NCI-H1417 treated with DMSO at 0.1 percent for 48 hours (cell line): ENCODE measurements at places on chromosomes 11 and 22.

DNA sequence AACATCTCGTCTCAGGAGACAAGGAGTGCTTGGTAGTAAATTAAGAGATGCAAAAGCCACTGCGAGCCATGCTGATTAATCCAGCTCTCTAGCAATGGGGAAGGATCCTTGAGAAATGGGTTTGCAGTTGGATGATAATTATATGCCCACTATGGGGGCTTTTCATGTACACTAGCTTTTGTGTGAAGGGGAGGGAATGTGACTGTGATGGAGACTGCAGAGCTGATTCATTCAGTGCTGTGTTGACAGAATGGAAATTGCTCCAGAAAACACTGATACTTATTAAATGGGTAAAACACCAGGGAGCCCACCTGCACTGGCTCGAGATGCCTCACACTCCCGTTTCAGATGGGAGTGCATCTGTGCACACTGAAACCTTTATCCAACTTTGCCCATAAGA, 37.0 kb upstream of the KIRREL3 start:
- peak; percentile 57 for DNase-seq

DNA sequence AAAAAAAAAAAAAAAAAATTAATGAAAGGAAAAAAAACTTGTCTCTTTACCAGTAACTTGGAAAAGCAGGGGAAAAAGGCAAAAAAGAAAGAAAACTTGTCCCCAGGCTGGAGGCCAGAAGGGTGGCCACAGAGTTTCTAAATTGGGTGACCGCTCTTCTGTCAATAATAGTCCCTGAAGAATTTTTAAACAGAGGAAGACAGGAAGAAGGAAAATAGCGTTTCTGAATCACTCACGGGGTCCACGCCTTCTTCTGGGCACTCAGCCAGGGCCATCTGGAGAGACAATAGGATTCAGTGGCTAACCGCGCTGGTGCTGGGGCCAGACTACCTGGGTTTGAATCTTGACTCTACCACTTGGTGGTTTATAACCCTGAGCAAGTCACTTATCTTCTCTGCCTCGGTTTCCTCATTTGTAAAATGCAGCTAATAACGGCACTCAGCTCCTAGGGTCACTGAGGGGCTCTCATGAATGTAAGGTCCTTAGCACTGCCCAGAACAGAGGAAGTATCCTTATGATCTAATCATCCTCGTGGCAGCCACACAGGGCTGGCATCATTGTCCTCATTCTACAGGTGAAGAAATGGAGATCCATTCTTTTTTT, 7.0 kb downstream of the C11orf86 start:
- no peak for DNase-seq

GRCh38 chr11:116727990-116728389, 44.8 kb downstream of the BUD13 start:
- DNase-seq = no peak

DNA sequence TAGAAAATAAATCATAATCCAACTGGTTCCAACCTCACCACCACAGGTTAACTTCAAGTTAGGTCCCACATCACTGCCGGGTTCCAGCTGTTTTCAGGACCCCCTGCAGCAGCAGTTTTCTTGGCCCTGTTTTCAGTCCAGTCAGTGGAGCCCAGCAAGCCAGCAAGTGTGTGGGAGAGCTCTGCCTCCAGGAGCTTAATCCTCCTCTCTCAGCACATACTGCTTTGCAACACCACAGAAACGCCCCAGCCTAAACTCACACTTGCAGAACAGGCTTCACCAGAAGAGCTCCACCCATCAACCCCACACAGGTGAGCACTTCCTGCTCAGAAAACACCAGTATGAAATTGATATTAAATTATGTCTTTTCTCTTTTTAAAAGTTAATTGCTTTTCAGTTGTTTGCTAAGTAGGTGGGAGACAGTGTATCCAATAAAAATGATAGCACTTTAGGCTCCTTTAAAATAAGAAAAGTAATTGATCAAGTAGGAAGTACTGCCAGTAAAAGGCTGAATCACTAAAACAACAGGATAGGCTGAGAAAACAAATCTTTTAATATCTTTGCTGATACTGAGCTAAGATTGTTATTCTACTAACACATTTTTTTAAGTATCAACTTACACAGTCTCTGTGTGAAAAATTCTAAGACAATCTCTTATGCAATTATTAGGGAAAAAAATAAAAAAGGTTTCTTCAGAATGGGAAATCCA, 81.5 kb upstream of the TP53AIP1 start:
- peak; percentile 28 for DNase-seq

- DNase-seq = no peak
Measured at GRCh38 chr22:37199760-37200108, 11.7 kb upstream of the C1QTNF6 start.

DNA sequence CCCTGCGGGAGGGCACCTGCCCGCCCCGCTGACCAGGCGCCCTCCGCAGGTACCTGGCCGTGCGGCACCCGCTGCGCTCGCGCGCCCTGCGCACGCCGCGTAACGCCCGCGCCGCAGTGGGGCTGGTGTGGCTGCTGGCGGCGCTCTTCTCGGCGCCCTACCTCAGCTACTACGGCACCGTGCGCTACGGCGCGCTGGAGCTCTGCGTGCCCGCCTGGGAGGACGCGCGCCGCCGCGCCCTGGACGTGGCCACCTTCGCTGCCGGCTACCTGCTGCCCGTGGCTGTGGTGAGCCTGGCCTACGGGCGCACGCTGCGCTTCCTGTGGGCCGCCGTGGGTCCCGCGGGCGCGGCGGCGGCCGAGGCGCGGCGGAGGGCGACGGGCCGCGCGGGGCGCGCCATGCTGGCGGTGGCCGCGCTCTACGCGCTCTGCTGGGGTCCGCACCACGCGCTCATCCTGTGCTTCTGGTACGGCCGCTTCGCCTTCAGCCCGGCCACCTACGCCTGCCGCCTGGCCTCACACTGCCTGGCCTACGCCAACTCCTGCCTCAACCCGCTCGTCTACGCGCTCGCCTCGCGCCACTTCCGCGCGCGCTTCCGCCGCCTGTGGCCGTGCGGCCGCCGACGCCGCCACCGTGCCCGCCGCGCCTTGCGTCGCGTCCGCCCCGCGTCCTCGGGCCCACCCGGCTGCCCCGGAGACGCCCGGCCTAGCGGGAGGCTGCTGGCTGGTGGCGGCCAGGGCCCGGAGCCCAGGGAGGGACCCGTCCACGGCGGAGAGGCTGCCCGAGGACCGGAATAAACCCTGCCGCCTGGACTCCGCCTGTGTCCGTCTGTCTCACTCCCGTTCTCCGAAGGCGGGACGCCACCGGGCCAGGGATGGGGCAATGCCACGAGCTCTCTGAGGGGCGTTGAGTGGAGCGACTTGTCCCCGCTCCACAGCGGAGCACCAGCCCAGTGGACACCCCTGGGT, 1.8 kb downstream of the GALR3 start:
- no peak for DNase-seq

DNA sequence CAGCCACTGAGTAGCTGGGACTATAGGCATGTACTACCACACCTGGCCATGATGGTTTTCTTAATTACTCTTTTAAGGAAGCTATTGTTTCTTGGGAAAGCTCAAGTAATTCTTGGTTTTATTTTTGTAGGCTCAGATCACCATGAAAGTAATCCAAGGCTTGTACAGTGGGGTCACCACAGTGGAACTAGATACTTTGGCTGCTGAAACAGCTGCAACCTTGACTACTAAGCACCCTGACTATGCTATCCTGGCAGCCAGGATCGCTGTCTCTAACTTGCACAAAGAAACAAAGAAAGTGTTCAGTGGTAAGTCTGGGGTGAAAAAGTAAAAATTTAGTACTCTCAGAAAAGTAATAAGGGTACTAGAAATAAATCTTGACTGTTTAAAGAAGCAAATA, 11.3 kb downstream of the RRM1 start:
- no peak for DNase-seq

DNA sequence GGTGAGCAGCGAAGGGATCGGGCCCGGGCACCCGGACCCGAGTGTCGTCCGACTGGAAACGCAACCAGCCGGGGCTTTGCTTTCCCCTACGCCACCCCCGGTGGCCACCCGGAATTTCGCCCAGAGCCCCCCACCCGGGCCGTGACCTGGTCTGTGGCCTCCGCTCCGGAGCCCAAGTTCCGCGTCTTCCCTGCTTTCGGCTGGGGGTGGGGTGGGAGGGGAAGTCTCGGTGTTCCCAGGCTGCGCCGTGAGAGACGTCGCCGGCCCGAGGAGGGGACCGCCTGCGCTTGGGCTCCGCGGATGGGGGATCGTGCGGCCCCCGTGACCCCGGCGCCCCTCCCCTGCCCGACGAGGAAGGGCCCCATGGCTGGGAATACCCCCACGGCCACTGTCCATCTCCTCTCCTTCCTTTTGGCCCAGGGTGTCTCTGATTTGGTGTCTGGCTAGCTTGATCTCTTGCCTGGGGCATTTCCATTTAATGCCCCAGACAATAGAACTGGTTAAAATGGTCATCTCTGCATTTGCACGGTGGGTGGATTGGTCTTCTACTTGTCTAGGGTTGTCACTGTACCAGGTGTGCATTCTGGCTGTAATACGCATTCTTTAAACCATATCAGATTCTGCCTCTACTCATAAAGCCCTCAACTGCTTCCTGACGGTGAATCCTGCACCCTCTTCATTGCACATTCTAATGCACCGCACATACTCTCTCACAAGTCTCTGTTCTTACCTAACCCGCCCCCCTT, 789 bp downstream of the SIK2 start:
- DNase-seq = no peak

DNA sequence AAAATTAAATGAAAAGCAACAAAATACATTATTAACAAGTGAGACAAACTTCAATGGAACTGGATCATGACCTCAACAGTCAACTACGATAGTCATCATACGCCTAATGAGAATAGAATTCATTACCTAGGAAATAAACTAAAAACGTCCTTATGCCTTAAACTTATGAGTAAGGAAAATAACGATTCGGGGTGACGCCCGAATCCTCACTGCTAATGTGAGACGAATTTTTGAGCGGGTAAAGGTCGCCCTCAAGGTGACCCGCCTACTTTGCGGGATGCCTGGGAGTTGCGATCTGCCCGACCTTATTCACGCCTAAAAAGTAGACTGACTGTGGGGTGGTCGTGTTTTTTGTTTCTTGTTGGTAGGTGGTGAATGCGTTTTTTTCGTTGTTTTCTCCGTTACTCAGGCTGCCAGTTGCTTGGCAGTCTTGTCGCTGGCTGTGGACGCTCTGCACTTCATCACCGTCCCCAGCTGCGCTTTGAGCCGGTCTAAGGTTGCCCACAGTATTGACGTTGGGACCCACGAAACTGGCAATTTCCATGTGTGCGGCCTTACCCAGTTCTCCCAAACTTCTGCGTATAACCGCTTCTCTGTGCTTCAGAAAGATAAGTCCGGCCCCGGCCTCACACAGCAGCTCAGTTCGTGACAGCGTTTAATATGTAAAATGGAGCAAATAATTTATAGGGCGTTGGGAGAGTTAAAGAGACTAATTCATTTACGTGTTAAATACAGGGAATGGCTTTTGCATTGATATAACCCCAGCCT, 593 bp upstream of the POLDIP3 start:
- peak; percentile 80 for DNase-seq

DNA sequence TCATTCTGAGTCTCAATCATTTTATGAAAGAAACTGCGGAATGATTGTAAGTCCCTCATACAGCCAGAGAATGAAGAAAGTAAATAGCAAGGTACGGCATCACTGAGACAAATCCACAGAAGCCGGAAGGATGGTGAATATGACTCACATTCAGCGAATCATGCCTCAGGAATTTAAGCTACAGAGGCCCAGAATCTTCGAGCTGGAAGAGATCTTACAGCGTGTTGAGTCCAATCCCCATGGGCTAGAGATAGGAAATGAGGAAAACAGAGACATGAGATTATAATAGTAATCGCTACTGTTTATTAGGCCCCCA, 173.2 kb downstream of the KIF18A start:
- DNase-seq = no peak

GRCh38 chr22:35384975-35385588, 4.2 kb downstream of the HMOX1 start:
- DNase-seq = no peak

DNA sequence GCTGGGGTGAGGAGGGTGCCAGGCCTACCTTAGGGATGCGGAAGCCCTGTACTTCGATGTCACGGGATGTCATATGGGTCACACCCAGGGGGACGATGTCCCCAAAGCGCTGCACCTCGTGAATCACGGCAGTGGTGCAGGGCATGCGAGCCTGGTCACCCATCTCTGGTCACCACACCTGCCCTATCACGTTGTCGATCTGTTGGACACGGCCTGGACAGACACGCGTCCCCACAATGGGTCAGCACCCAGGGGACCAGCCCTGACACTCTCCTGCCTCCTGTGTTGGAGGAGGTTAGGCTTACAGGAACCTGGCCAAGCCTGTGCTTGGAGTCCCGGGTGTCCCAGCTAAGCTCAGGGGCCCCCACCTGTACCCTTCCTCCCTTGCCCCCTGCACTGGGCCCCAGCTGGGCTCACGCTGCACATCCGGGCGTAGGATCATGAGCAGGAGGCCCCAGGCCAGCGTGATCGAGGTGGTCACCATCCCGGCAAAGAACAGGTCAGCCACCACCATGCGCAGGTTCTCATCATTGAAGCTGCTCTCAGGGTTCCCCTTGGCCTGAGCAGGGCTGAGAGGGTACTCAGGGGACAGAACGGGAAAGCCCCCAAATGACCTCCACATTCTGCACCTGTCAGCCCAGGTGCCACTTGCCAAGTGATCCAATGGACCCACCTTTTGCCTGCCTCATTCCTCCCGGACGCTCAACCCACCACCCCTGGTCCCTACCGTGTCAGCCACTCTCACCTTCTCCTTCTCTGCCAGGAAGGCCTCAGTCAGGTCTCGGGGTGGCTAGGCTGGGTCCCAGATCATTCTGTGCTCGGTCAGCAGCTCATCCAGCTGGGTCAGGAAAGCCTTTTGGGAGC, 20.3 kb upstream of the CYP2D6 start:
- DNase-seq = no peak

- DNase-seq = no peak
Measured at GRCh38 chr22:42357221-42357620, 75.0 kb downstream of the NFAM1 start.

DNA sequence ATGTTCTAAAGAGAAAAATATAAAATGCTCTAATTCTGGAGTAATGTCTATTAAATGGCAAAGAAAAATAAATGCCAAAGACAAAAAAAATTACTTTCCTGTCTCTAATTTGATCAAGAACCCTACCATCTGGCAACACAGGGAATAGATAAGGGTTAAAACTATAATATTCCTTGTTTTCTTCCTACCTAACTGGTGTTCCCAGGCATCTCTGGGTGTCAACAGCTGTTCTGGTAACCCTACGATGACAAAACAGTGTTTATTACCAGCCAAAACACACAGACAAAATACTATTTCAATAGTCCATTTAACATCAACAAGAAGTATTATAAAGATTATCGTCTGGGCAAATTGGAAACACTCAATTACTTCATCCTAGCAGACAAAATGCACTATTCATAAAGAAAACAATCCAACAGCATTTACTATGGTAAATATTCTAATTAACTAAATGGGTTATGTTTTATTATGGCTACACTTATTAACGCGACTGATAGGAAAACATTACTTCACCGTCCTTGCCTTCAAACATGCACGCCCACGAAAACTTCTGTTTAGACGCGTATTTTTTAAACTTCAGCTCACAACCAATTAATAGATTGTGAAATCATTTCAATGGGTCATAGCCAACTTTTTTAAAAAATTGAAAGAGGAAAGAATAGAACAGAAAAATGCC, 50.6 kb downstream of the LGR4 start:
- DNase-seq = no peak

- DNase-seq = no peak
Measured at GRCh38 chr11:11230087-11230486, 123.0 kb downstream of the CSNK2A3 start.

GRCh38 chr22:34299496-34299895, 379.2 kb upstream of the LARGE1 start:
- DNase-seq = no peak

GRCh38 chr11:28393348-28393747, 285.2 kb downstream of the METTL15 start:
- DNase-seq = no peak
